ENCODE measurements at places on chromosomes 12 and 14.

DNA sequence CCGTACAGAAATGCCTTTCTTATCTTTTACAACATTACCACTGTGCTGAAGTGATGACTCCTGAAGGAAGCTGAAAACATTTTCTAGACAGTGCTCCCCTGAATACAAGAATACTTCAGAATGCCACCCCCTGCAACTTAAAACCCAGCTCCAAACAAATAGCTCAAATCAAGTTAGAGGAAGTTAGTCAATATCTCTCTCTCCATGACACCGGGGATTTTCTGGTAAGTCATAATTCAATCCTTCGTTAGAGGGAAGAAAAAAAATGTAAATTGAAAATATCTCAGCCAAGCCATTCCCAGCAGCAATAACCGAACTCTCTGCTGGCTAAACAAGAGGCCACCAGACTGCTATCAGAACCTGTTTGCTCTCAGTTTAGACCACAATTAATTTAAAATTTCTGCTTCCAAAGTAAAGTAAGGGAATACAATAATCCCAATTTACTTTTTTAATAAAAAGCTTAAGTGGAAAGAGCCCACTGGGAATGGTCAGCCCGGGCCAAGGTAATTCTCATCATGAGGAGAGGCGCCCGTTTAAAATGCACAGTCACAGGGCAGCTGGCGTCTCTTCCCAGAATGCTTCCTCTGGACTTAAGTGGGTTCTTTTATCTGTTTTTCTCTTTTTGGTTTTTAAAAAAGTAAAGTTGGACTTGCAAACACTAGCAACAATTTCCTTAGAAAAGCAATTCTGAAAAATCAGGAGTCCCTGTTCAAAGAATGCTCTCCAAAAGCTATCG lies 710.1 kb upstream of the STXBP6 start:
- no peak for DNase-seq

DNA sequence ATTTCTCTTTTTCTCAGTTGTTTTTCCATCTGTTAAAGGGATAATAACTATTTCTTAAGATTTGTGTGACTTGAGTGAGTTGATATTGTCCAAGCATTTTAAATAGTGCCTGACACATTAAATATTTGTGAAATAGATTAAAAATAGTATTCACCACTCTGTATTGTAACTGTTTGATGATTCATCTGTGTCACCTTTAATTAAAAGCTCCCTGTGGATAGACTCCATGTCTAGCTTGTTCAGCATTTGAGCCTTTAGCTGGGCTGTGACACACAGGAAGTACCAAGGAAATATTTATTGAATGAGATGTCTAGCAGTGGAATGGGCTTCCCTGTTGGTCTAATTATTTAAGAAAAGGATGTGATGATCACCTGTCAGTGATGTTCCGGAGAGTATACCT lies 1.8 kb upstream of the GLIPR1L2 start:
- DNase-seq: no peak

DNA sequence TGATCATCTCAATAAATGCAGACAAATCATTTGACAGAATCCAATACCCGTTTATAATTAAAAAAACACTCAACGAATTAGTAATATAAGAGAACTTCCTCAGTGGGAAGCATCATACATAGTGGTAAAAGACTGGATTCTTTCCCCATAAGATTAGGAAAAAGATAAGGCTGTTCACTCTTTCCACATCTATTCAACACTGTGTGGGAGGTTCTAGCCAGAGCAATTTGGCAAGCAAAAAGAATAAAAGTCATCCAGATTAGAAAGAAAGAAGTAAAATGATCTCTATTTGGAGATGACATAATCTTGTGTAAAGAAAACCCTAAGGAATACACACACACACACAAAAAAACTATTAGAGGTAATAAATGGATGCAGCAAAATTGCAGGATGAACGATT lies 38.4 kb downstream of the YEATS4 start:
- no peak for DNase-seq

GRCh38 chr14:58665773-58666500 lies 28.2 kb downstream of the DACT1 start:
- no peak for DNase-seq

GRCh38 chr12:90794212-90794611 lies 160.8 kb downstream of the CCER1 start:
- DNase-seq: no peak

DNA sequence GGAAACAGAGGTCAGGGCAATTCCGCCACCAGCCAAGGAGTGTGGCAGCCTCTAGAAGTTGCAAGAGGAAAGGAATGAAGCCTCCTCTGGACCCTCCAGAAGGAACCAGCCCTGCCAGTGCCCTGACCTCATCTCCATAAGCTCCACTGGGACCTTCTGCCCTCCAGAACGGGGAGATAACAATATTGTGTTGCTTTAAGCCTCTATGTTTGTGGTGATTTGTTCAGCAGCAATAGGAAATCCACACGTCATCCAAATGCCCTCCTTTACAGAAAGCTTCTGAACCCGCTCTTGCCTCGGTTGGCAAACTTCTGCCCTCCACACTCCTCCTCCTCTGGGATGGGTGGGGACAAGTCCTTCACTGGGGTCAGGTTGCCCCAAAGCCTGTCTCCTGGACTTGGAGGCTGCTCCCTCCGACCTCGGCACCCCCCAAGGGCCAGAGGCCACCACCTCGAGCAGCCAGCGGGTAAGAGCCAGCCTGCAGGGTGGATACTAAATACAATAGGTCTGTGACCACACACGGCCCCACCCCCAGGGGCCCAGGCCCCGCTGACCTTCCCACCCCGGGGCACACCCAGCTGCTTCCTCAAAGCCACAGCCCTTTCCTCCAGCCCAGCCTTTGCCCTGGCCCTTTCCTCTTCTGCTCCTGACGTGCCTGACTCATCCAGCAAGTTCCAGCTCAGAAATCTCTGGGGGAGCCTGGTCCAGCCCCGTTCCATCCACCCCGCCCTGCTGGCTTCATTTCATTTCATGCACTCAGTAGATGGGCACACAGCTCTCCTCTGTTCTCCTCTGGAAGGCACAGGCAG lies 58.7 kb upstream of the NCOR2 start:
- DNase-seq: no peak

GRCh38 chr12:25382311-25383106 lies 131.8 kb upstream of the KRAS start:
- no peak for DNase-seq

DNA sequence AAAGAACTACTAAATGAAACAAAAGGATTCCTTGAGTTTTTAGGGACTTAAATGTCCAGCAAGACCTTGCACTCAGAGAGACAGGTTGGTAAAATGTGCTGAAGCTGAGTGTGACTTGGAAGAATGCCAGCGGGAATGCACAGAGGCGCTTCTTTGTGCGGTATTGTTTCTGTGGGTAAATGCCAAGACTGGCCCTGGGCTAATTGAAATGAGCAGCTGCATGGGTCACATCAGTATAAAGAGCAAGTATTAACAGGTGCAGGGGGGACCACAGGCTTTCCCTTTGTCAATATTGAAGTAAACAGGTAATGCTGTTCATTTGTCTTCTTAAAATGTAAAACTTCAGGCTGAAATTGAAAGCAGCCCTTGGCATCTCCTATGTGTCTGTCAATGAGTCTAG lies 74.3 kb downstream of the LMO3 start:
- no peak for DNase-seq

DNA sequence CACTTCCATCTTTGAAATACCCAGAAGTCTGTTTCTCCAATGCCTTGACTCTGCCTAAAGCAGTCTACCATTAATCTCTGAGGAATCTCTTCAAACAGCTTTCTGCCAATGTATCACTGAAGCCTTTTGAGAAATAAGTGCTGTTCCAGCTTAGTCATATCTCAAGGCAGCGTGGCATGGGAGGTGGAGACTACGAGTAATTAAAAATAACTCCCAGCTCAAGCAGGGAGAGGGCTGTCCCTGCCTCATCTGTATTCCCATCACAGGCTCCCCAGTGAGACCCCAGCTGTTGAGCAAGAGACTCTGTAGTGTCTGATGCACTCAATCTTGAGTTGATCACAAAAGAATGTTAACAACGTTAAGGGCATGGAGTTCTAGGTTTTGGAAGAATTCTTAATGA lies 700.6 kb downstream of the DIO2 start:
- no peak for DNase-seq

DNA sequence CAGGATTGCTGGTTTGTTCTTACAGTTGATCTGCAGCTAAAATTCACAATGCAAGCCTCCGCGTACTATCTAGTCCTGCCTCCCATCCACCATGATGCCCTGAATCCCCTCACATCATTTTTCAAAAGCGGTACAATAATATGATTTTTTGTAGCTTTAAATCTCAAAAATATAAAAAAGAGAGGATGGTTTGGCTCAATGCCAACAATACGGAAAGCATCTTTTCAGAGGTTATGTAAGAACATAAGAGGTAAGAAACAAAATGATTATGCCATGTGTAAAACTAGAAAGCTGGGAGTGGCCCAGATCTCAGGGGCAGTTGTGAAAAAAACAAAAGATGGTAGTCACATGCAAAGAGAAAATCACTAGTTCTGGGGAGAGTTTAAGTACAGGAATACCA lies 24.0 kb upstream of the ZDHHC17 start:
- DNase-seq: no peak

DNA sequence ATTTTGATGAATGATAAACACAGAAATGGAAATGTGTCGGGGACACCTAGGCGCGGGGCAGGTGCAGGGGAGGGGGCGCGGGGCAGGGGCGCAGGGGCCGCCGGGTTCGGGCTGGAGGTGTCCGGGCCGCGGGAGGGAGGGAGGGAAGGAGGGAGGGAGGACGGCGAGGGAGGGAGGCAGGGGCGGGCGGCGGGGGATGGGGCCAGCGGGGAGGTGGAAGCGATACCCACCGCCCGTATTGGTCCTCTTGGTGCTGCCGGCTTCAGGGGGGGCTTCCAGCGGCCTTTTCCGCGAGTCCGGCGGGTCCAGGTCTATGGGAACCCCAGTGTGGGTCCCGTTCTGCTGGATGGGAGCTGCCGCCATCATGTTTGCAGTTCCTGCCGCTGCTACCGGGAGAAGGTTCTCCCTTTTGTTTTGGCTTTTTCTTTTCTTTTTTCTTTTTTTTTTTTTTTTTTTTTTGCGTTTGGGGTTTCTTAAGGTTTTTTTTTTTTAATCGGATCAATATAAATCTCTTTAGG lies 703 bp downstream of the NOVA1 start:
- DNase-seq: no peak

GRCh38 chr14:56860441-56860840 lies 50.2 kb upstream of the OTX2 start:
- no peak for DNase-seq

DNA sequence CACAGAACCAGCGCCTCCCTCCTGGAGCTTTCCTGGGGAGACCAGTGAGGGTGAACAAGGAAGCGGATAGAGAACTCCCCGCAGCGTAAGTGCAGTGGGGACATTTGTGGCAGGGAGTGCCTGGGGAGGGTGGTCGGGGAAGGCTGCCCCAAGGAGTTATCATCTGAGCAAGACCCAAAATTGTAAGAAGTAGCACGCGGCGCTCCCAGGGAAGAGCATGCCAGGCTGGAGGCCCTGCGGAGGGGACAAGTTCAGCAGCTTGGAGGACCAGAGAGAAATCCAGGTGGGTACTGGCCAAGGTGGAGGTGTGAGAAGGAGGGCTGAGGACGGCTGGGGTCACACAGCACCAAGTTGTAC lies 46.2 kb upstream of the RIMBP2 start:
- DNase-seq: no peak

DNA sequence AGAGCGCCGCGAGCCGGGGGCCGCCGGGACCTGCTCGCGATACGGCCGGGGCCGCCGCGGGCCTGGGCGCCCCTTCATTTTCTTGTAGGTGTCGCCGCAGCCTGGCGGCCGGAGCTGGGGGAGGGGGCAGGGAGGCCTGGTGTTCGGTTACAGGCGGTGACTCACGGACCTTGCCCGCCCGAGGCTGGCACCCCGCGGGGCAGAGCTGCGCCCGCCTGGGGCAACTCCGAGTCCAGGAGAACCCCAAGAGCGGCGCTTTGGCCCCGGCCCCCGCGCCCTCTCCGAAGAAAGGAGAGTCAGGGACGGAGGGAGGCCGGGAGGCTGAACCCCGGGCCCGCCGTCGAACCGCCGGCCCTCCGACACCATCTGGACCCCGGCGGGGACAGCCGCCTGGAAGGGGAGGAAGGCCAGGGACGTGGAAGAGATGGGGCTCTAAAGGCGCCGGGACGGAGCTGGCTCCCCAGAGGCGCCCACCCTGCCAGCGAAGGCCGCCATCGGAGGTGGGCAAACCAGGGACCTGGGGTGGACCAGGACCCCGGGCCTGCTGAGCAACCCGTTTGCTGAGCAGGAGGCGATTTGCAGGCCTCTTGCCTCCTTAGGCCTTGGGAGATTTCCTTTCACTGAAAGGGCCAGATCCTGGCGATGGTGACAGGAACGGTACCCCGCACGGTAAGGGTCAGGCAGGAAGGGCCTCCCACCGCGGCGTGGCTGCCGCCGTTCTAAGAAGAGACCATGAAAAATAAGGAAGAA lies 843 bp upstream of the NUAK1 start:
- DNase-seq: no peak

DNA sequence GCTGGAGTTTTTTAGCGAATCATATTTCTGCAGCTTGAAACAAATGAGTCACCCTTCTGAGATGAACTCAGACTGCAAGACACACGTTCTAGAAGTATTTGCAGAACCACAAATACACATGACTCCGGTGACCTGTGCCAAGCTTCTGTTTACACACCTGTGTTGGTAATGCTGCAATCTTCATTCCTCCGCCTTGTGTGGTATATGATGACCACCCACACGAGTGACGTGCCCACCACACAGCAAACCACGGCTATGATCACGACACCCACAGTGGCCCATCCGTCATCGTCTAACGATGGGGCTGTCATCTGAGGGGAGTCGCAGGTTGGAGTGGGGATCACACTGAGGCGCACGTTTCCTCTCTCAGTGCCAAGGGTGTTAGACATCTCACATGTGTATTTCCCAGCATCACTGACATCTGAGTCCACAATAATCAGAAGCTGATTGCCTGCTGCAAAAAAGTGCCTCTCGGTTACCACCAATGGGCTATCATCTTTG lies 43.0 kb downstream of the LRIG3 start:
- no peak for DNase-seq

- no peak for DNase-seq
These were observed 19.0 kb downstream of the SDSL start for GRCh38 chr12:113440947-113441782.

- no peak for DNase-seq
These were observed 70.7 kb downstream of the CMKLR1 start for GRCh38 chr12:108268397-108268796.

DNA sequence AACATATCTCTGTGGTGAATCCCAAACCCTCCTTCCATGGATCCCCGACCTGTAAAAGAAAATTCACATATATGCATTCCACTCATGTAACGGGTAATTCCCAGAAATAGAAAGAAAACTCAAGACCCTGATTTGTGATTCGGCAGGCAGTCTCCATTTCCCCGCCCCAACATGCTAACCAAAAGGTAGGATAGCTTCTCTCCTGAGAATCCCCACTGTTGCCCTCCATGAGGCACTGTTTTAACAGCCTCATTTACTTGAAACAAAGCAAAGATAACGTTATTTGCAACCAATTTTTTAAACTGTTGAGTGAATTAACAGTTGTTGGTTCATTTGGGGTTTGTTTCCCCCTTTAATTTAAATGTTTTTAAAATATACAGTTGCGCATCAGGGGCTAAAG lies 774 bp upstream of the SLC2A13 start:
- DNase-seq: no peak
